ENCODE measurements at places on chromosomes 7 and 10. TPM values are rescaled to one million over a fixed set of nuclear protein-coding genes. Genes with fewer than 3 reads are reported as not detected.

The DKK1 gene
- total RNA-seq: not detected

DNA sequence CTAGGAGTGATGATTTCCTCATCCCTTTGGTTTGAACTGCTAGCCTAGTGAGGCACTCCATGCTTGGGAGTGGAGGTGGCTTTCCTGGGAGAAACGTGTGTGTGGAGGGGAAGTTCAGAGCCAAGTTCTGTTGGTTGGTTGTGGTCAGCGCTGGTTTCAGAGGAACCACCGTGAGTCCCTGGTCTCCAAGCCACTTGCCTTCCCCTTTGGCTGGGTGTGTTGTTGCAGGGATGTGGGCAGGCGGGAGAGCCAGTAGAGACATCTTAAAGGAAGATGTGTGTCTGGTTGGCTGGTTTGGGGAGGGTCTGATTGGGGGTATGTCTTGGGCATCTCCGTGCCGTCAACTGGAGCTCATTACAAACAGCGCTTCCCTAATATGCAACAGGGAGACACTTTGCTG, 130.8 kb upstream of the TCF7L2 start:
- no peak for DNase-seq

DNA sequence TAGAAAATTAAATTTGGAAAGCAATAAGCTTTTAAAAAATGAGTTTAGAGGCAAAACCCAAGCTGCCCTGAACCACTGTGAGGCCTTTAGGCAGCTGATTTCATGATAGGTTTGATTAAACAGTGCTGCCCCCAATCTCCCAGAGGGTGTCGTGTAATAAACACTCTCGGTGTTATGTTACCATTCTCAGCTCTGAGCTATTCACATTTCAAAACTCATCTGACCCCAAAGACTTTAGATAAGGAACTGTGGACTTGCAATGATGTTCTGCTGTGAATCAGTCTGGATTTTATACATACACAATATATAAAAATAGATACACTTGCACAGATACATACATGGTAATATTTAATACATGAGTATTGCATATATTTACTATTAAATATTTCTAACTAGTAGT, 120.4 kb downstream of the MALRD1 start:
- no peak for DNase-seq

GRCh38 chr7:103068414-103069403, 5.9 kb downstream of the FBXL13 start:
- DNase-seq: no peak

Measured in Peyer's patch (tissue), 4 donors.